ENCODE measurements at places on chromosomes 4 and X. TPM values are rescaled to one million over a fixed set of nuclear protein-coding genes. Genes with fewer than 3 reads are reported as not detected.

DNA sequence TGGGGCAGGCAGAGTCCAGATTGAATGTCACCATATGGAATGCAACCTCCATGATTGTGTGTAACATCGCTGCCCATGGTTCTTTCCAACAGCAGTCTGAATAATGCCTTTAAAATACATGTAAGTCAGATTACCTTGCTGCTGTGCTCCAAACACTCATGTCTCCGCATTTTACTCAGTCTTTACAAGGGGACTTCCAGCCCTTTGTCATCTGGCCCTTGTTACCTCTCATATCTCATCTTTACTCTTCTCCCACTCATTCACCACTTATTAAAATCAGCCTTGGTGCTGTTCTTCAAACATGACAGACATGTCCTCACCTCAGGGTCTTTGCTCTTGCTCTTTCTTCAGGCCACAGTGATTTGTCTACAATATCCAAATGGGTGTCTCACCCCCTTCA lies 200.4 kb upstream of the GYPA start:
- H3K27me3 ChIP-seq = no peaks in the 10 kb centered on the region
- no peak overlapping the region for H3K27ac ChIP-seq
- DNase-seq = no peak
- H3K36me3 ChIP-seq = no peaks in the 10 kb centered on the region
- no peaks in the 10 kb centered on the region for H3K4me1 ChIP-seq
- H3K4me3 ChIP-seq = no peak overlapping the region

- DNase-seq = no peak
- H3K4me3 ChIP-seq = no peak overlapping the region
- H3K36me3 ChIP-seq = no peaks in the 10 kb centered on the region
- H3K4me1 ChIP-seq = no peaks in the 10 kb centered on the region
- no peak overlapping the region for H3K27ac ChIP-seq
Measured at GRCh38 chr4:171378323-171378722, 434.9 kb upstream of the GALNTL6 start.

GRCh38 chr4:40672528-40673522 lies 43.2 kb upstream of the RBM47 start:
- peak overlapping the region; percentile 69 for H3K4me3 ChIP-seq
- no peaks in the 10 kb centered on the region for H3K27me3 ChIP-seq
- H3K36me3 ChIP-seq = no peaks in the 10 kb centered on the region
- H3K27ac ChIP-seq = peak overlapping the region; percentile 93

- no peaks in the 10 kb centered on the region for H3K4me1 ChIP-seq
- H3K27me3 ChIP-seq = no peaks in the 10 kb centered on the region
- H3K27ac ChIP-seq = no peak overlapping the region
- H3K36me3 ChIP-seq = no peaks in the 10 kb centered on the region
- no peak overlapping the region for H3K4me3 ChIP-seq
- DNase-seq = no peak
Measured at GRCh38 chr4:163587867-163588266, 93.4 kb downstream of the TMA16 start.

GRCh38 chrX:77528034-77528433 lies 80.8 kb downstream of the FGF16 start:
- H3K36me3 ChIP-seq = peaks cover 34% of the 10 kb centered on the region
- no peaks in the 10 kb centered on the region for H3K4me1 ChIP-seq
- no peaks in the 10 kb centered on the region for H3K27me3 ChIP-seq
- no peak overlapping the region for H3K4me3 ChIP-seq
- H3K27ac ChIP-seq = no peak overlapping the region

Gene TBX22
- not detected for total RNA-seq

GRCh38 chrX:108511721-108512120 lies 72.1 kb downstream of the COL4A5 start:
- no peak for DNase-seq
- H3K4me3 ChIP-seq = no peak overlapping the region
- no peak overlapping the region for H3K27ac ChIP-seq
- H3K27me3 ChIP-seq = no peaks in the 10 kb centered on the region
- no peaks in the 10 kb centered on the region for H3K4me1 ChIP-seq
- H3K36me3 ChIP-seq = no peaks in the 10 kb centered on the region

GRCh38 chrX:12770440-12770839 lies 20.8 kb upstream of the PRPS2 start:
- no peaks in the 10 kb centered on the region for H3K36me3 ChIP-seq
- H3K4me3 ChIP-seq = no peak overlapping the region
- H3K27me3 ChIP-seq = peaks cover 31% of the 10 kb centered on the region
- no peak overlapping the region for H3K27ac ChIP-seq

Gene SLC9A6
- 12.4 TPM for total RNA-seq

- peaks cover 51% of the 10 kb centered on the region for H3K4me1 ChIP-seq
- H3K27ac ChIP-seq = peak overlapping the region; percentile 98
- peak overlapping the region; percentile 100 for H3K4me3 ChIP-seq
- H3K36me3 ChIP-seq = peaks cover 6% of the 10 kb centered on the region
- no peaks in the 10 kb centered on the region for H3K27me3 ChIP-seq
Measured at GRCh38 chr4:48340276-48340964, 909 bp upstream of the SLAIN2 start.

GRCh38 chrX:79270401-79270800 lies 96.7 kb downstream of the ITM2A start:
- DNase-seq = peak; percentile 88
- peaks cover 4% of the 10 kb centered on the region for H3K36me3 ChIP-seq
- H3K4me3 ChIP-seq = peak overlapping the region; percentile 23
- H3K27ac ChIP-seq = peak overlapping the region; percentile 20
- no peaks in the 10 kb centered on the region for H3K27me3 ChIP-seq

- no peaks in the 10 kb centered on the region for H3K36me3 ChIP-seq
- no peak overlapping the region for H3K4me3 ChIP-seq
- H3K27me3 ChIP-seq = no peaks in the 10 kb centered on the region
- no peak for DNase-seq
Measured at GRCh38 chr4:14218641-14219040, 591.1 kb upstream of the BOD1L1 start.

Gene F8A3
- total RNA-seq = 24.4 TPM

DNA sequence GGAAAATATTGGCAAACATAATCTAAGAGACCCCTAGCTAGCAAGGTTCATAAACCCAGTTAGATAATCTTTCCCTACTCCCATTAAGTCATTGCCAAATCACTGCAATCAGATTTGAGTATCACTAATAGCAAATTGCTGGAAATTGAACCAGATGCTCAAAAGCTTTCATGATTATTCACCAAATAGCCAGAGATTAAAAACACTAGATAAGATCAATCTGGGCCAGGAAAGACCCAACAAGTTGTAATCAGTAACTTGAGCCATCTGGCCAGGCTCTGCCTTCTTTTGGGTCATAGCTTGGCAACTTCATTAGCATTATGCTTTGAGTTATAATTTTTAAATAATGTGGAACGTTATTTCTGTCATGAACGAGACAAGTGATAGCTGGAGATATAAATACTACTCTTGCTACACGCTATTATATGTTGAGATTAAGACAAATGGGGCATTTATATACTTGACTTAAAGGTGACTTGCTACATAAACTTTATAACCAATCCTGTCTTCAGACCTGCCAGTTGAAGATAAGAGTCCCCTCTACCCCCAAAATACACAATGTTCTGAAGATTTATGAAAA lies 196.6 kb upstream of the EDNRA start:
- no peak for DNase-seq
- no peak overlapping the region for H3K27ac ChIP-seq
- no peaks in the 10 kb centered on the region for H3K36me3 ChIP-seq
- no peaks in the 10 kb centered on the region for H3K27me3 ChIP-seq

GRCh38 chrX:30713061-30713525 lies 59.9 kb downstream of the GK start:
- H3K27ac ChIP-seq = peak overlapping the region; percentile 95
- H3K36me3 ChIP-seq = peaks cover 41% of the 10 kb centered on the region
- DNase-seq = peak; percentile 82
- peak overlapping the region; percentile 47 for H3K4me3 ChIP-seq
